ENCODE measurements at places on chromosomes 2 and 18. TPM values are rescaled to one million over a fixed set of nuclear protein-coding genes. Genes with fewer than 3 reads are reported as not detected.

Gene TFCP2L1
- under 0.01 TPM for total RNA-seq

Gene GLI2
- total RNA-seq: 10.0 TPM

Gene GIGYF2
- total RNA-seq: 59.4 TPM

Gene NRP2
- 54.9 TPM for total RNA-seq

Gene RAMP1
- total RNA-seq: 3.7 TPM

Gene ALS2
- total RNA-seq: 30.4 TPM

All from smooth muscle cell of the pulmonary artery (primary cell).